ENCODE measurements at places on chromosomes 3 and 15.

- DNase-seq, result no peak
These were observed 38.4 kb upstream of the PHLDB2 start for GRCh38 chr3:111820651-111821050.

DNA sequence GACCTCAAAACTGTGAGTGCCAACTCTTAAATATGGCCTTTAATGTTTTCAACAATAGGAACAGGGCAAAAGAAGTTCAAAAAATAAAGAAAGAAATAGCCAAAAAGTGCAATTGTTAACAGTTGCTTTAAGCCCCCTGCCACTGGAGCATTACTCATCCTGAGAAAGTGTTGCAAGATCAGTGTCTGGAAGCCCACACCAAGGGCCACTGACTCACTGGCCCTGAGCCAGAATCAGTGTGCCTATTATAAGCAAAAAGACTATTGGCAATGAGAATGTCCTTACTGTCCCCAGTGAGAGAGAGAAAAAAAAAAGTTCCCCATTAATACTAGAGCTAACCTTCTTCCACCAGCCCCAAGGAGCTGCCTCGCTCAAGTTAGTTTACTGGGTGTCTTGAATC is 480.1 kb upstream of the ZNF385D start:
- no peak for DNase-seq

GRCh38 chr3:71523628-71524027 is 59.9 kb downstream of the FOXP1 start:
- no peak for DNase-seq

DNA sequence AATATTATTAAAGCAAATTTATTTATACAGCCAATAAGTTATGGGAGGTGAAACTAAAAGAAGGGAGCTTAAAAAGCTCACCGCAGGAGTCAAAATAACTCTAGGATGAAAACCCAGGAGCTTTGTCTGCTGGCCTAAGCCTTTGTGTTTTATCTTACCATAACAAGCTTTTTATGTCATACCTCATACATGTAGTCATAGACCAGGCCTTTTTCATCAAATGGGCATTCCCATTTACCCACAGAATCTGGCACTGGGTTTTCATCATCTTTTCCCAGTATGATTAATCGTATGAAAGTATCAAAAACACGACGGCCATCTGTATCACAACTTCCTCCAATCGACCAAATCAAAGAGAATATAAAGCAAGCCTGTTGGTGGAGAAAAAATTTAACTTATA is 122.8 kb downstream of the DNAH12 start:
- DNase-seq, result no peak
